ENCODE measurements at places on chromosomes 1 and 21.

DNA sequence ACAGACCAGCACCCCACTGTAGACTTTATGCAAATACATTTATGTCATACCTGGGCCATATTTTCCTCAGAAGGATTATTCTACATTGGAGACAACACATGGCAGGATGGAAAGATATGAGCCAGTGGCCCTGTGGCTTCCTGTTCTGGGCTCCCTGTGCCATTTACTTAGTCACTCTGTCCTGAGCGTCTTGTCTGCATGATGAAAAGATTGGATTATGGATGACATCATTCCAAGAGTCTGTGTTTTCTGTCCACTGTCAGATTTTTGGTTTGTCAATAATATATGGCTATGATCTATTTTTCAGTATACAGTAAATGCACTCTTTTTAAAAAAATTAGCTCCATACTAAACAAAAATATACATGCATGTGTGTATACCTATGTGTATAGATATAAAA is 30.8 kb downstream of the IGSF5 start:
- DNase-seq = no peak

GRCh38 chr1:22048351-22049192 is 3.9 kb upstream of the CDC42 start:
- DNase-seq = no peak

GRCh38 chr1:162314206-162314605 is 62.4 kb downstream of the SPATA46 start:
- no peak for DNase-seq

DNA sequence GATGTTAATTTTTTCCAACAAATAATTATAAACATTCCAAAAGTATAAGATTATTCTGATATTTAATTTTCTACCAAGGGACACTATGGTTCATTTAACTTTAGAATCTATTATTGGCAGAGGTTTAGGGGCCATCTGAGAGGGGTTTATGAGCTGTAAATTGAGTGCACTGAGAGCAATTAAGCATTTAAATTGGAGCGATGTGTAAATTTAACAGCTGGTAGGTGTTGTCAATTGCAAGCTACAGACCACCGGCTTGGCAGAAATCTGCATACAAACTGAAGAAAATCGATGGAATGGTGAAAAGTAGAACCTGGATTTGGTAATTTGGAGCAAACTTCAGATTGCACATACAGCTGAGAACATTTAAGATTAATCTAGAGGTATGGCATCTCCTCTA is 55.8 kb upstream of the MTF2 start:
- no peak for DNase-seq

DNA sequence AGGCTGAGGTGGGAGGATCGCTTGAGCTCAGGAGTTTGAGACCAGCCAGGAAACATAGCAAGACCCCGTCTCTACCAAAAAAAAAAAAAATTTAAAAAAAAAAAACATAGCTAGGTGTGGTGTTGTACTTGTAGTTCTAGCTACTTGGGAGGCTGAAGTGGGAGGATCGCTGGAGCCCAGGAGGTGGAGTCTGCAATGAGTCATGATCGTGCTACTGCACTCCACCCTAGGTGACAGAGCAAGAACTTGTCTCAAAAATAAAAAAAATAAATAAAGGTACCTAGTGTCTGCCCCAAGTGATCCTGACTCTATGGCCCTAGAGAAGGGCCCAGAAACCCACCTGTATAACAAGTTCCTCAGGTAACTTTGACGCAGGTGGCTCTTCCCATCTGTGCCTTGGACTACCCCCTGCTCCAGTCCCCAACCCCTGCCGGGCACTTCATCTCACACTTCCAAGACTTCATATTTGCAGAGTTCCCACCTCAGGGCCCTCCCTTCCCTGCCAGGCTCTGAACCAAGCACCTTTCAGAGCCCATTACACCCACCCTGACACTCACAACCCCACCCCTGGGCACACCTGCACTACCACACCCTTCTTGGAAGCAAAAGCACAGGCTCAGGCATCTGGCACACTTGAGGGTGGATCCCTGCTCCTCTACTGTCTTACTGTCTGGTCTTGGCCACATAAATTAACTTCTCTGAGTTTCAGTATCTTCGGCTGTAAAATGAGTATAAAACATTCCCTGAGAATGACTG is 80.2 kb upstream of the KLHDC7A start:
- DNase-seq = no peak

- DNase-seq = no peak
Observed at GRCh38 chr1:24902471-24902891, 27.6 kb downstream of the RUNX3 start.
